ENCODE measurements at places on chromosomes 2 and 18.

DNA sequence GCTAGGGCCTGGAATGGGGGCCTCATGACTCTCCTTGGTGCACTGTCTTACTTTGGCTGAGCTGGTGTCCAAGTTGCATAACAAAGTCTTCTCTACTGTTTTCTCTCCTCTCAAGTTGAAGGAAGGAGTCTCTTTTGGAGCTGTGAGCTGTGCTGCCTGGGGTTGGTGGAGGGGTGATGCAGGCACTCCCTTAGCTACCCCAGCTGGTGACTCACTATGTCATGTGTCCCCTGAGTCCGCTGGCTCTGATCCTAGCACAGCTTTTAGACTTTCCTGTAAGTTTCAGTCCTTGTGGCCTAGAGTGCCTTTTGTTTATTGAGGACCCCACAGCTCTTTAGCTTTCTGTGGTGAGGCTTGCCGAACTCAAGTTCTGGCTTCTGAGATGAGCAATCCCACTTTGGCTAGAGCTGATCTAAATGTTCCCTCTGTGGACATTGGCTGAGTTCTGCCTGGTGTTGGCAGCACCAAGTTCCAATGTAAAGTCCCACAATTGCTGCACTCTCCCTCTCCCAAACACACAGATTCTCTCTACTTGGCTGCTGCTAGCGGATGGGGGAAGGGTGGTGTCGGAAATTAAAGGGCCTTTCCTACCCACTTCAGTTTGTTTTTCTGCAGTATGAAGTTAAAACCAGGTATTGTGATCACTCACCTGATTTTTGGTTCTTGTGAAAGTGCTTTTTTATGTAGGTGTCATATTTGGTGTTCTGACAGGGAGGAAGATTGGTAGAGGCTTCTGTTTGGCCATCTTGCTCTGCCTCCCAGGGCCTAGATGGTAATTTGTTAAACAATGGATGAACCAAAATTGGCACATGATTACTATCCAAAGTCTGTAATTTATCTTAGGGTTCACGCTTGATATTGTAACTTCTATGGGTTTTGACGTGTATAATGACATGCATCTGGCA is 83.2 kb downstream of the COMMD1 start:
- DNase-seq: peak; percentile 33

- DNase-seq: no peak
Measured at GRCh38 chr2:230319211-230319862, 7.7 kb upstream of the SP140L start.

DNA sequence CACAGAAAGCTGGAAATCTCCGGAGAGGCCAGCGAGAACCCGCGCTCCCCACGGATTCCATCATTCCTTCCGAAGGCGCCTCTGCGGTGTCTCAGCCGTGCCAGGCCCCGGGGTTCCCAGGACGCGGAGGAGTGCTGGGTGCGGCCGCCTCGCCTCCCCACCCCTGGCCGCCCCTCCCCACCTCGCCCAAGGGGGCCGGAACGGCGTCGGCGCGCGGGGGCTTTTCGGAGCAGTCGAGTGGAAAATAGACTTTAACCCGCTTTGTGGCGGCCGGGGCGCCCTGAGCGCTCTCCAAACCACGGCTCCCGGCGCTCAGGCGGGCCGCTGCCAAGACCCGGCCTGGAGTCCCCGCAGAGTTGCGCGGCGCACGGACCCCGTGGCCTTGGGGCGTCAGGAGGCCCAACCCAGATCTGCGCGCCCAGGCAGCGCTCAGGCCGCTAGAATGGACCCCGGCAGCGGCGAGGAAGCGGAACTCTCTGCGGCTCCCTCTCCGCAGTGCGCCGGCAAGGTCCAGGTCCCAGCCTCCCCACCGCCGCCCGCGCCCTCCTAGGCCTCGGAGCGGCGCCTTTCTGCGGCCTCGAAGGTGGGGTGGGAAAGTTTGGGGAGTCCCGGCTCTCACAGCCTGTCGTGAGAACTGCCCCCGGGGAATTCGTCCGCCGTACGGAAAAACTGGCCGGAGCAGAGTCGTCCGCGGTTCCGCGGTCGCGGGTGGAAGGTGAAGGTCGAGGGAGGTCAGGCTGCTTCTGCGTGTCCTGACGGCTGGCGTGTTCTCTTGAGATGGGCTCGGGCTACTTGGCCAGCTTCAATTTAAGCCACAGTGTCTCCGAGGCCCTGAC is 1.2 kb upstream of the EMX1 start:
- no peak for DNase-seq

- no peak for DNase-seq
Measured at GRCh38 chr18:46705521-46705920, 48.5 kb upstream of the LOXHD1 start.

DNA sequence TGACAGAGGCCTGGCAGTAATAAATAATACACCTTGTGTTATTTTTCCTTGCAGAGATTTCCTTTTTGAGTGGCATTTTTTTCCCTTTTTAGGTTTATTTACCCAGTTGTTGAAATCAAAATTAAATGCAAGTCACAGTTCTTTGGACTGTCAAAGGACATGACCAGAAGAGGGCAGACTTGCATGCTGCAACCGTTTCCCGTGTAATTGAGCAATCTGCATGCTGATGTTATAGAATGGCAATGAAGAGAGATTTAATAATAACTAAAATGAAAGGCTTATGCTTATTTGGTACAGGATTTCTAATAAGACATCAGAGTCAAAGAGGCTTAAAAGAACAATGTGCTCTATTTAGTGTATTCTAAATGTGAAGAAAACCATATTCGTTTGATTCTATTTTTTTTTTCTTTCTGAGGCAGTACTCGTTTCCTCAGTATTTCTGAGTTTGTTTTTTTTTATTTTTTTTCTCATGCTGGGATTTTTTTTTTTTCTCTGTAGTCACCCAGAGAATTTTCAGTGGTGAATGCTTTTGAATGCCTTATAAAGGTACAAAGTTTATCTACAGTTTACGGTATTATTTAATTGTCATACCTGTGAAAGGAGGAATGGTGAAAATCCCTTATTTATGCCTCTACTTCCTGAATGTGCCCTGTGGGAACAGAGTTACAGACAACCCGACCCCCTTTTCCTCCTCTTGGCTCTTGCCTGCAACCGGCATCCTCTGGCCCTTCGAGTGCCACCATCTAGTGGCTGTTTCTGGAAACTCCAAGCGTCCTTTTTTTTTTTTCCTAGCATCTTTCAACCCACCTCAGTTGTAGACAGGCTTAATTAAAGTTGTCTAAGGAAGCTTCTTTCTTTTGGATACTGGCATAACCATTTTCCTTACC is 368.5 kb downstream of the LRRTM1 start:
- peak; percentile 32 for DNase-seq

GRCh38 chr2:54572636-54573536 is 116.8 kb downstream of the SPTBN1 start:
- DNase-seq: no peak

DNA sequence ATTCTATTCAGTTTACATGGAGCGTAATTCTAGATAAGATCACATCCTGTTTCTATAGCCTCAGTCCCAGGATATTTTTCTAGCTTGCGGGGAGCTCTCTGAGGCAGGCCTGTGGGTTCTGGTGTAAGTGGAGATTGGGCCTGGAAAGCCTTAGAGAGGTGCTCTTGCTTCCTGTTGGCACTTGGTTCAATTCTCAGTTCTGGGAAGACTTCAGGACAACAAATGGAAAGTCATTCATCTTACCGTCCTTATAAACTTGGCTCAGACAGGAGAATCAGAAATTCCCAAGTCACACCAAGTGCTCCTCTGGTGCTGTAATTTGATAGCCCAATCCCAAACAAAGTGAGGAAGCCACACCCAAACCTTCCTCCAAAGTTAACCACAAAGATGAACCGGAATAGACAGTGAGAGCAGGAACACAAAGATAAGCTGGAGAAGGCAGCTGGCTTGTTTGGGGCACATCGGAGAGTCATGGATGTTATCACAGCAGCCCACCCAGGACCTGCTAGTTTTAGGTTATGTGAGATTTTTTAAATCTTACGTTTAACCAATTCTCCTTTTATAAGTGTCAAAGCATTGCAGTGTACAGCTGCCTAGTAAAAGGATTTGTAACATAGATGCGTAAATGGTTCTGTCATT is 144.3 kb upstream of the MAP3K20 start:
- peak; percentile 26 for DNase-seq

- DNase-seq: peak; percentile 87
Measured at GRCh38 chr2:102048465-102048864, 56.7 kb downstream of the IL1R2 start.

GRCh38 chr2:54048117-54048785 is 67.2 kb upstream of the ACYP2 start:
- DNase-seq: no peak

DNA sequence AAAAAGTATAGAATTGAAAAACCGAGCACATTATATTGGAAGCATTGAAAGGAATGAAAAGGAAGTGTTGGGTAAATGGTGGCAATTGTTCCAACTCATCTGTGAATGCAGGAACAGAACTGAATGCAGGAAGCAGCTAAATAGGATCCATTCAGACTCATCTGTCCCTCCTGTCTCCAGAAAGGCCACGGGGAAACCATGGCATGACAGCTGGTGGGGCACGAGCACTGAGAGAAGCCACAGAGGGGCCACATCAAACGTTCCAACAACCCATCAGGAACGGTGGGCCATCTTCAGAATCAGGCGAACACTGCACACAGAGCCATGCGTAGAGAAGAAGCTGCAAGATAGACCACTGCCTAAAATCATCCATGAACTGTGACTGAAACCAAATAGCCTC is 138.5 kb upstream of the SLC35G4 start:
- no peak for DNase-seq

DNA sequence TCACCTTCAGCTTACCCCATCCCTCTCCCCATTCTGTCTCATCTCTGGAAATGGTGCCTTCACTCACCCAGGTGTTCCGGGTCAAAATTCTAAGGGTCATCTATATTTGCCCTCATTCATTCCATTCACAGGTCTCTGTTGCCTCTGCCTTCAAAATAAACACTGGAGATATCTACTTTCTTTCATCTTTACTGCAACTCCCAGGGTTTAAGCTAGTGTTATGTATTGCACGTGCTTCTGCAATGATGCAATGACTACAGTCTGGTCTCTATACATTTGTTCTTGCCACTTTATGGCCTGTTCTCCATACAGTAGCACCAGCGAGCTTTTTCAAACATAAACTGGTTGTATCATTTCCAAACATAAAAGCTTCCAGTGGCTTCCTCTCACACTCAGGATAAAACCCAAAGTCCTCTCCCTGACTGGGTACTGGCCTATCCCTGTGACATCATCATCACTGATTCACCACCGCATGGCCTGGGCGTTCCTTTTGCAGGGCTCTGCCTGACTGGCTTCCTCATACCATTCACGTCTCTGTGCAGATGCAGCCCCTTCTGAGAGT is 14.3 kb downstream of the DSG2 start:
- no peak for DNase-seq

GRCh38 chr2:215624423-215624829 is 188.6 kb upstream of the FN1 start:
- DNase-seq: peak; percentile 82

GRCh38 chr18:76972846-76973519 is 150.6 kb downstream of the ZNF236 start:
- DNase-seq: no peak

DNA sequence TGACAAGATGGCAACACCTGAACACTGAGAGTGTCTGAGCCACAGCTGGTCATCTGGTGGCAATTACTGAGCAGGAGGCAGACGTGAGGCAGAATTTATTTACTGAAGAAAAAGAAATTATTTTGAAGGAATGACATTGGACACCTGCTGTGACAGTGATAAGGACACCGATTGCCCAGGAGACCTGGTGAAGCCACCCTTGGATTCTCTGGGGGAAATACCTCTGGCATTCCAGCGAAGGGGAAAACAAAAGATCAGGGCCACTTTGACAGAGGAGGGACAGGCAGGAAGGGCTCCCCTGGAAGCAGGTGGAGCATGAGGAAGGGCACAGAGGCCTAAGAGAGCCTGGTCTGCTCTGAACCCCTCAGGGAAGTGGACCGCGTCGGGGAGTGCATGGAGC is 85.4 kb upstream of the ALPP start:
- no peak for DNase-seq

GRCh38 chr18:43744960-43745745 is 467.9 kb upstream of the SYT4 start:
- DNase-seq: peak; percentile 1

GRCh38 chr2:180554330-180554729 is 426.1 kb upstream of the UBE2E3 start:
- no peak for DNase-seq

- no peak for DNase-seq
Measured at GRCh38 chr2:20291846-20292408, 58.7 kb downstream of the PUM2 start.

- no peak for DNase-seq
Measured at GRCh38 chr2:218021536-218022071, 18.8 kb upstream of the TNS1 start.

GRCh38 chr18:78497641-78498040 is 482.0 kb upstream of the SALL3 start:
- no peak for DNase-seq

GRCh38 chr2:128237911-128238697 is 80.6 kb downstream of the HS6ST1 start:
- DNase-seq: no peak

GRCh38 chr2:12046641-12047040 is 300.2 kb downstream of the LPIN1 start:
- peak; percentile 80 for DNase-seq

DNA sequence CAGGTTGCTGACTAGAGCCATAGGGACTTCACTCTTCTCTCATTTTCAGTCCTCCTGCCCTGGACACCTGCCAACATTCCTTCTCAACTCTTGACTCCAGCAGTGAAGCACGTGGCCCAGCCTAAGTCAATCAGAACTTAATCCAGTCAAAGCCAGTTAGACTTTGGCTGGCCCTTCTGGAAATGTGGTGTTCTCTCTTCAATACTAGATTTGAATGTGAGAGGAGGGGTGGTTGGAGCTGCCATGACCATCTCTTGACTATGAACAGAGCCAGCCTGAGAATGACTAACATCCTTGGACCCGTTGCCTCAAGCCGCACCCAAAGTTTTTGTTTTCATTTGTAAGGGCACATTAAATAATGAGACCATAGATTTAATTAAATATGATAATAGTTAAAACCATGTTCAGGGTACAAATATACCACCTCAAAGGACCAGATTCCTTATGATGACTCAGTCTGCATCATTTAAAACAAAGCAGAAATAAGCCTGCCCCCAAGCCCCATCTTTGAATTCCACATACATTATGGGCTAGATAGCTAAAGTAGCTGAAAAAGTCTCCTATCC is 49.7 kb upstream of the RASGRP3 start:
- peak; percentile 71 for DNase-seq

GRCh38 chr2:52402128-52402527 is 1365.5 kb upstream of the CHAC2 start:
- no peak for DNase-seq

- no peak for DNase-seq
Measured at GRCh38 chr2:60899892-60900249, 18.5 kb downstream of the REL start.

- DNase-seq: no peak
Measured at GRCh38 chr2:118718921-118719320, 128.5 kb downstream of the EN1 start.

All from LHCN-M2 (cell line).